ENCODE measurements at places on chromosomes 5 and 9.

DNA sequence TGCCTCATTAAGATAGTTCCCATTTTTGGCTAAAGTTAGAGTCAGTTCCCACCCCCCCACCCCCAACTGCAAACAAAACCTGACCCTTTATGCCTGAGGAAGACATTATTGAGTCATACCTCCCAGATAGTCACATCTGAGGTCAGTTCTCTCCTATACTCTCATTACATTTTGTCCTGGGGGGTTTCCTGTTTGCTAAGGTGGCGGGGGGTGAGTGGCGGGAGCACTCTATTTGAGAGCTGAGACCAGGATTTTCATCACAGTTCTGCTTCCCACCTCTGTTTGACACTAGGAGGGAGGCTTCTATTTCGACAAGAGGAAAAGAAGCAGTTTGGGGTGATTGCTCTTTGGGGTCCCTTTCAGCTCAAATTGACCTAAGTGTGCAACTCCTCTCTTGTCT is 59.4 kb upstream of the ICE1 start:
- DNase-seq = no peak

DNA sequence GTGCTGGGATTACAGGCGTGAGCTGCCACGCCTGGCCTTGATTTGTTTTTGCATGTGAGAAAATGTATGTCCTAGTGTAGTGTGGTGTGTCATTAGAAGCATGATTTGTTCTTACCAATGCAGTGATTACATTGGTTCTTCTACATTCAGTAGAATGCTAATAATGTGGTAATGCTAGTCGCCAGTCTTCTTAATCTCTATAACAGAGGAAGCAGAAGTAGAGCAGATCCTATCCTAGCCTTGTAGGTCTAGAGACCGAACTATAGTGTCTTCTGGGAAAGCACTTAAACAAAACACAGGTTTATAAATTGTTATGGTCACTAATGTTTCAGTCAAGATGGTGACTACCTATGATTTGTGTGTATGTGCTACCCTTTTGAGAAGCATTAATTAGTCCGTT is 197.5 kb upstream of the DMRT1 start:
- DNase-seq = no peak

- no peak for DNase-seq
Measured at GRCh38 chr5:172637110-172637580, 3.9 kb upstream of the NEURL1B start.

DNA sequence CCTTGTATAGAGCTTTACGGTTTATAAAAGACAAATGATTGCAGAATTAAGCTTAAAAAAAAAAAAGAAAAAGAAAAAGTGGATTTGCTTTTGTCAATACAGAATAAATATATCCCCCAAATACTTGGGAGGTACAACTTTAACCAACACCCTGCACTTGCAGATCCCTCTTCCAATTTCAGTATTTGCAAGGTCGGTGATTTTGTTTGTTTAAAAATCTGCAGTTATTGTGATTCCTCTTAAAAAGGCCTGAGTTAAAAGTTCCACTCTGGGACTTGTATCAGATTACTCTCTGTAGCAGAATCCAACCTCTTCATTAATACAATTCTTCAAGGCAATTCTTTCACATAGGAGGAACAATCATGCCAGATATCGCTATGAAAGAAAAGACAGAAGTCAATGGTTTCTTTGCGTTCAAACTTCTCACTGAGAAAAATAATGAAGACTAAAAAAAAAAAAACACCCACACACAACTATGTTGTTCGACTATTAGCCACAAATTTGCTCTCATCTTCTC is 400.9 kb downstream of the EBF1 start:
- no peak for DNase-seq

DNA sequence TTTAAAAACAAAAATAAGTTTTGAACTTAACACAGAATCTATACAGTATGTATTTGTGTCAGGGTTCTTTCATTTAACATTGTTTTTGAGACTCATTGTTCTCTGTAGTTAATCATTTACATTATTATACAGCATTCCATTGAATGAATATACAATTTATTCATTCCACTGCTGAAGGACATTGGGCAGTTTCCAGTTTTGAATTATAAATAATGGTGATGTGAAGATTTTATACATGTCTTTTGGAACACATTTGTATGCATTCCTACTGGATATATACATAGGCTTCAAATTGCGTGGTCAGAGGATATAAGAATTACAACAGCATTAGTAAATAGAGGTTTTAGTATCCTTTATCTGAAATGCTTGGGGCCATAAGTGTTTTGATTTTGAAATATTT is 72.0 kb downstream of the CEP120 start:
- no peak for DNase-seq

DNA sequence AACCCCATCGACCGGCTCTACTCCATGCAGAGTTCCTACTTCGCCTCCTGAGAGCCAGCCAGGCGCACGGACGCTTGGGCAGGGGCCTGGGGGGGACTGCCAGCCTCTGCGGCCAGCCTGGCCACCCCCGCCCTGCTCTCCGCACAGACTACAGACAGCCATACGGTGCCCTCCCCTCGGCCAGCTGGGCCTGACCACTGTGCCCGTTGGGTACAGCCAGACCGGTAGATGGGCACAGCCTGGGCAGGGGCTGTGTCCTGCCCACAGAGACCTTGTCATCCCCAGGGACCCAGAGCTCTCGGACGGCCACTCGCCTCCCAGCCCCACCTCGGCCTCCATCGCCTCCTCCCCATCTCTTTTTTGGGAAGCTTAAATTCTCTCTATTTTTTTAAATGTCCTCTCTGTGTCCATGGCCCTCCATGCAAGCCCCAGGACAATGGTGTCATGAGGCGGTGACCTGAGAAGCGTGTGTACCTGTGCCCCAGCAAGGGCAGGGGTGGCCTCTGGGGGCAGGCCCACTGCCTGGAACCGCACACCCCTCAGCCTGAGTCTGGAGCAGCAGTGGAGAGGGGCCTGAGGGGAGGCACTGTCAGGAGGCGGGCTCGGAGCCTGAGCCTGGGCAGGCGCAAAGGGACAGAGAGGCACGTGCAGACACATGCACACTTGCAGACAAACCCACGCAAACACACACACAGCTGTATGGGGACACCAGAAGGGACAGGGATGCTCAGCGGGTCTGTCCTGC is 82.8 kb downstream of the LMX1B start:
- no peak for DNase-seq

- peak; percentile 82 for DNase-seq
Measured at GRCh38 chr5:43007911-43008362, 32.2 kb downstream of the ANXA2R start.

GRCh38 chr9:98083061-98083501 is 26.5 kb downstream of the NANS start:
- no peak for DNase-seq

DNA sequence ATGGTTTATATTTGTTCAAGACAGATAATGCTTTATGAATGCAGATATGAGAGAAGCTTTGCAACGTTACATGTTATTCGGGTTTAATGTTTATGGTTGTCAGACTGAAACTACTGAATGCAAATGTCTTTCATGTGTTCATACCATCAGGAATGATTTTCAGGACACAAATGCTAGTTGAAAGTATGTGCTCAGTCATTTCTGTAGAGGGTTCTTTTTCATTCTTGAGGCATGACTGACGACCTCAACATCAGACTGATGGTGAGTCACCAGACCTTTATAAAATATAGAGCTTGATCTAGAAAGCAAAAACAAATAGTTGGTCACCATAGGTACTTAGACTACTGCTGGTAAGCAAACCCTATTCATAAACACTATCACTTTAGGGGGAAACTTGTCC is 287.3 kb upstream of the NUDT12 start:
- DNase-seq = peak; percentile 88

- no peak for DNase-seq
Measured at GRCh38 chr5:28065656-28066055, 1027.3 kb upstream of the CDH9 start.

DNA sequence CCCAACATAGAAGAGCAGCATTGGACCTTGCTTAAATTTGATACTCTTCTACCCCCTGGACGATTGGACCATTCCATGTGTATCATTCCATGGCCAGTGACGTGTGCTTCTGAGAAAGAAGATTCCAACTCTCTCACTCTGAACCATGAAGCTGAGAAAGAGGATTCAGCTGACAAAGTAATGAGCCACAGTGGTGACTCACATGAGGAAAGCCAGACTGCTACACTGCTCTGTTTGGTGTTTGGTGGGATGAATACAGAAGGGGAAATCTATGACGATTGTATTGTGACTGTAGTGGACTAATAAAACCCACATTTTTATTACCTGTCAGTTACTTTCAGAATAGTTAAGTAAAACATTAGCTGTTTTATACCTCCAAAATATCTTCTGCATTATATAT is 7.5 kb downstream of the HSPA5 start:
- DNase-seq = peak; percentile 98

- no peak for DNase-seq
Measured at GRCh38 chr9:96437454-96437853, 12.5 kb upstream of the HABP4 start.

GRCh38 chr9:72883875-72884274 is 69.0 kb downstream of the ALDH1A1 start:
- DNase-seq = no peak

DNA sequence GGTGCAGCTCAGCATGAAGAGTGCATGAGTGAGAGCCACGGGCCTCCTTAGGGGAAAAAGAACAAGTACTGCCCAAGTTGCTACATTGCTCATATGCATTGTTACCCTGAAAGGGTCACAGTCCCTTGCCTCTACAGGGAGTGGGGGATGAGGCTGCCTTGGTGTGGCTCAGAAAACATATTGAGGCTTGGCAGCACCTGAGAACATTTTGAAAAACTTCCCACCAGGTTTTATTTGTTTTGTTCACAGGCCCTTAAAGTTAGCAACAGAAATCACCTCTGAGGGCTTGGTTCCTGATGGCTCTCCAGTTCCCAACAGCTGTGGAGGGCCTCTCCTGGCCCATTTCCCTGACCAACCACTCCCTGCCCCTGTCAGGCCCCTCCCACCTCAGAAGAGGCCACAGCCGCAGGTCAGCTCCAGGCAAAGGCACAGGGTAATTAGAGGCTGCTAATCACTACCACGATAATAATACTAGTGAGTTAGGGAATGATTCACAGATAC is 90.7 kb upstream of the ADRA1B start:
- peak; percentile 32 for DNase-seq

- no peak for DNase-seq
Measured at GRCh38 chr9:124341455-124342170, 73.6 kb downstream of the PSMB7 start.

DNA sequence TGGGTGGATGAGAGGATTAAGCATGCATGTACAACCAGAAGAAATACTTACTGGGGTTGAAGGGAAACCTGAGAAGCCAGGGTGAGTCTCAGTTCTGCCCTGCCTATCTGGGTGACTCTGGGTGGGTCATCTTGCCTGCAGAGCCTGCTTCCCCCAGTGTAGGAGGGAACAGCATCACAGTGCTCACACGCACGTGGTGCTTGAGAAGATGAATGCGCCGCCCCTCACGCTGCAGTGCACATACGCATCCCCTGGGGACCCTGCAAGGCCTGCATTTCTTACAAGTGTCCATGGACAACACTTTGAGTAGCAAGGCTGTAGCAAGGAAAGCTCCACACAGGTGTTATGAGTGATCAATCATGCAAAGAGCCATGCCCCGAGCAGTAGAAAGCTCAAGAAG is 18.7 kb upstream of the GABBR2 start:
- no peak for DNase-seq

- DNase-seq = peak; percentile 23
Measured at GRCh38 chr5:94672746-94673145, 54.3 kb downstream of the SLF1 start.

- no peak for DNase-seq
Measured at GRCh38 chr9:94995048-94995693, 268.7 kb downstream of the AOPEP start.

DNA sequence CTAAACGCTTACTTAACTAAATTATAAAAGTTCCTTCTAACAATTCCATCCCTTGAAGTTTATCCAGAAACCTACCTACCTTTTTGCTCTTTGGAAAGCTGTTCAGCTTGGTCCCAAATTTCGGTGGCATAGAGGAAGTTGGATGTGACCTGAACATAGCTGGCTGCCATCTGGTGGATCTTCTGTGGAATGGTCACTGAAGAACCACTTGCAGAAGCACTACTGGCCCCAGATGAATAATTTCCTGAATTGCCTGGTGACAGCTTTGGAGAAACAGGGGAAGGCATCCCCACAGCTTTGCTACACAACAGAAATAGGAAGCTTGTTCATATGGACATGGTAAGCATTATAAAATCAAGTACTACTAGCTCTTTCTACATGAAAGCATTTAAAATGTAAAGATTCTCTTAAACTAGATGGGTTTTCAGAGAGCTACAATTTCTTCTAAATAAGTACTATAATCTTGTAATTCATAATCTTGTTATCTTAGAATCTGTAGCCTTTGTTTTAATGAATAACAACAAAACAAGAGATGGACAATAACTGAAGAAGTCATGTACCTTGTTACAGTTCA is 9.9 kb downstream of the LEAP2 start:
- peak; percentile 64 for DNase-seq

DNA sequence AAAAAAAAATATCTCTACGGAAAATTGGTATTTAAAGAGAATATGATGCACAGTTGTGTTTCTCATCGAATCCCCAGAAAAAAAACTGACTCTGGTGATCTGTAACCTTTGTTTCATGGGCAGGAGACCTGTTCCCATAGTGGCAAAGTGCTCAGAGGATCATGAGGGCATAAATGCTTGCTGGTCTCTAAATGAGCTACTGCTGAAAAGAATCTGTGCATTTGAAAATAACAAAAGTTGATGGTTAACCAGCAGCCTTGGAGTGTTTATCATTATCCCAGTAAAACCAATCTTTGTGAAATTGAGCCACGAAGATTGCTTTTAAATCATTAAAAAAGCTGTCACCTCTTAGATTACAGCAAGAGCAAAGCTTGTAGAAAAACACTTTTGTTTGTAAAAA is 775.4 kb downstream of the MTRR start:
- DNase-seq = no peak

DNA sequence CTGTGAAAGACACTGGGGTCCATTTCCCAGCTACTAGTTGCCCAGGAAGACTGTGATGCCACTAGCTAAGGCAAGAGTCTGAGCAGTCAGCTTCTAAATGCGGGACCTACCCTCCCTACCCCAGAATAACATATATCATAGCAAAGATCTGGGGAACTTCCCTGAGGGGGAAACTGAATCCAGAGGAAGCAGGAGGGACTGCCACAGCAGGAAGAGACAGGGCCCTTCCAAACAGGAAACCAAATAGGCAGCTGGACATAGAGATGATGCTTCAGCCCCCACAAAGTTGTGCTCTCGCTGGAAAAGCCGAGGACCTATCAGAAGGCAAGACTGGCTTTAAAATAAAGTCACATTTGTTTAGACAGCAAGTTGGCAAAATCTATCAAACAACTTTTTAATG is 51.1 kb downstream of the KLHL3 start:
- DNase-seq = no peak

DNA sequence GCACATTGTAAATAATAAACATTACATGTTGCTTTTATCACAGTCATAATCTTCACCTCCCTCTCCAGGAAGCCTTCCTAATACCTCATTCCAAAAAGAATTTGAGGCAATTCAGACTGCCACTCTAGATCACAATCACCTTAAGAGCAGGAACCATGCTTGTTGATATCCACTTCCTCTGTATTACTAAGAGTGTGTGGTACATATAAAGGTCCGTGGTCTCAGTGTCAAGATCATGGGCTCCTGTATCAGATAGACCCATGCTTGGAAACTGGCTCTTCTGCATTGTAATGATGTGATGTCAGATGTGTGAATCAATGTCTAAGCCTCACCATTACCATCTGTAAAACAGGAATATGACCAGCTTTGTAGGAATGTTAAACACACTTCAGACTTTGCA is 114.1 kb downstream of the SPOCK1 start:
- no peak for DNase-seq

GRCh38 chr9:128286440-128286839 is 10.4 kb downstream of the SWI5 start:
- no peak for DNase-seq

- DNase-seq = peak; percentile 81
Measured at GRCh38 chr5:167071981-167072610, 1219.3 kb upstream of the WWC1 start.

- no peak for DNase-seq
Measured at GRCh38 chr5:141319699-141320098, 885 bp downstream of the TAF7 start.

Data from amniotic epithelial cell (primary cell).